ENCODE measurements at places on chromosomes 16 and 17. TPM values are rescaled to one million over a fixed set of nuclear protein-coding genes. Genes with fewer than 3 reads are reported as not detected.
A peak's percentile ranks its signal among the peaks of the same experiment; 100 is the strongest.

DNA sequence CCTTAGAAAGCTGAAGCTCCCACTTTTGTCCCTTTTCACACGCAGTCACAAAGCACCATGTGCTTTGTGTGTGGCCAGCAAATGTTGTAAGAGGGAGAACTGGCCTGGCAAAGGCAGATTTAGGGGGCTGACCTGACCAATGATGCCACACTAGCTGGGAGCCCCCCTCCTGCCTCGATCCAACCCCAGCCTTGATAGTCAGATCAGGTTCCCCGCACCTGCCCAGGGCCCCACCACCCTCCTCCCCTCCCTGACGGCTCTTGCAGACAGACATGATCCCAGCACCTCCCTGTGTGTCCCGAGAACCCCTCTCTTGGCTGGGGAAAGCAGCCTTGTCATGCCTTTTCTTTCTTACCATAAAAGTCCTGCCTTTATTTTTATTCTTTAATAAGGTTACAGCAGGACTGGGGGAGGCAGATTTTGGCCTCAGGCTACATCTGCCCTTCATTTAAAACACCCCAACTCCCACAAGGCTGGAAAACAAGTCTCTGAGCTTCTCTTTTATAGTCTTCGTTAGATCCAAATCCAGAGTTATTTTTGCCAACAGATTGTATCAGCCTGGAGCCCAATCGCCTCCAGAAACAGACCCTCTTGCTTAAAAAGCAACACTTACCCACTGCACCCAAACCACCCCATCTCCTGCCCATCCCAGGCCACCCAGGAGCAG, 201.8 kb upstream of the CDH5 start:
- DNase-seq, result no peak

DNA sequence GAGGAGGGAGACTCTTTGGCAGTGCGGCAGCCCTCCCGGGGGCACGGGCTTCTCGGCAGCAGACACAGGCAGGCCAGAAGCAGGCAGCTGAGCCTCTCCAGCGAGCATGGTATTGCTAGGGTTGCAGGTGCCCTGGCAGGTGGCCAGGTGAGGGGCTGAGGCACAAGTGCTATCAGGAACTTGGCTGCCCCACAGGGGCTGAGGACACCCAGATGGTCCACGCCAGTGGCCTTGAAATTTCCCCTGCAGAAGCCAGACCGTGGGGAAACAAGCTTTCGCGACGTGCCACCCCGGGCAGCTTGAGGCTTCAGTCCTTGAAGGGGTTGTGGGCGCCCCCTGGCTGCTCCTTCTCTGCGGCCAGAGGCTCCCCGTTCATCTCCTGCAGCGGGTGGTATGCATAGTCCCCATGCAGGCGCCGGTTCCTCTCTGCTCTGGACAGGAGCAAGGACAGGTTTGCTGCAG, 8.5 kb downstream of the NAGPA start:
- peak; percentile 16 for DNase-seq

- DNase-seq, result no peak
Observed at GRCh38 chr17:42535155-42536047, 640 bp upstream of the NAGLU start.

GRCh38 chr17:32659419-32659842, 172.6 kb downstream of the CDK5R1 start:
- peak; percentile 64 for DNase-seq

DNA sequence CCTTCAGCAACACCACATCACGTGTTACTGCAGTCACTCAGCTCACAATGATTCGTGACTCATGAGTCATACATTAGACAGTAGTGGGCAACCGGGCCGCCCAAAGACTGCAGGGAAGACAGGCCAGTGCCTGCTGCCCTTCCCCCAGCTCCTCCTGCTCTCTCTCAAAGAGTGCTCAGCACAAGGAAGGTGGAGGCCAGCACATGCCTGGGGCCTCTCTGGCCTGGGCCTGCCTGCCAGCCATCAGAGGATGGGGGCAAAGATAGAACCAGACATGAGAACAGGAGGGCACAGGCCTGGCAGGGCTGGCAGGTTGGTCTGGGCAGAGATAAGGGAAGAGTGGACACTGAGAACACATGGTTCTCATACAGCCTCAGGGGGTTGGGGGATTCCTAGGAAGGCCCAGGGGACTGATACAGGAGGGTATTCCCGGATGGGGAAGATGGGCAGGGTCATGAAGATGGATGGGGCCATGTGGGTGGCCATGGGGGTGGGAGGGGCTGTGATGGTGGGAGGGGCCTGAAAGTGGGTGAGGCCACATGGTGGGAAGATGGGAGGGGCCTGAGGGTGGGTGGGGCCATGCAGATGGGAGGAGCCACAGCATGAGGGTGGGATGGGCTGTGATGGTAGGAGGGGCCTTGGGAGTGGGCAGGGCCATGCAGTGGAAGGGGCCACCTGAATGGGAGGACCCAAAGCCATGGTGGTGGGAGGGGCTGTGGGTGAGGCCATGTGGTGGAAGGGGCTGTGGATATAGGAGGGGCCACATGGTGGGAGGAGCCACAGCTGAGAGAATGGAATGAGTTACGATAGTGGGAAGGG, 29.0 kb downstream of the KATNB1 start:
- peak; percentile 95 for DNase-seq

The KCNH6 gene
- not detected for polyA plus RNA-seq

The AOC2 gene
- 0.09 TPM for polyA plus RNA-seq

The SLC35G6 gene
- not detected for polyA plus RNA-seq

The C16orf96 gene
- polyA plus RNA-seq, result not detected

The IKZF3 gene
- polyA plus RNA-seq, result 0.11 TPM

The HSD17B2 gene
- polyA plus RNA-seq, result not detected

The OR1F1 gene
- not detected for polyA plus RNA-seq

The KSR1 gene
- 1.3 TPM for polyA plus RNA-seq

All from GM23248 (cell line).